ENCODE measurements at places on chromosomes 7 and 10.

DNA sequence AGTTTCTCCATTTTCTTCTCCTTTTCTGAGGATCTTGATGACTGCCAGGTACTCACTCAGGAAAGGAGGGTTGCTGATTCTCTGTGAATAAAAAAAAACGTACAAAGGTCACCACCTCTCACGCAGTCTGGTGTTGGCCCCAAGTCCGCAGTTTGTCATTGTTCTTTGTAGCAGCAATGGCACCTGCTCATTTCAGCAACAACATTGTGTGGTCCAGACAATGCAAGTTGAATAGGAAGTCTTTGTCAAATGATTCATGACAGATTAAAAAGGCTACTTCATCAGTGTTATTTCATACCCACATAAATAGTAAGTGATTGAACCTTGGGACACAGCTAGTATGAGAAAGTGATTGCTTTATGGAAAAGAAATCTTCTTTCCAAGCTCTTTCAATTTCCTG lies 653.5 kb upstream of the MGMT start:
- no peak for DNase-seq

DNA sequence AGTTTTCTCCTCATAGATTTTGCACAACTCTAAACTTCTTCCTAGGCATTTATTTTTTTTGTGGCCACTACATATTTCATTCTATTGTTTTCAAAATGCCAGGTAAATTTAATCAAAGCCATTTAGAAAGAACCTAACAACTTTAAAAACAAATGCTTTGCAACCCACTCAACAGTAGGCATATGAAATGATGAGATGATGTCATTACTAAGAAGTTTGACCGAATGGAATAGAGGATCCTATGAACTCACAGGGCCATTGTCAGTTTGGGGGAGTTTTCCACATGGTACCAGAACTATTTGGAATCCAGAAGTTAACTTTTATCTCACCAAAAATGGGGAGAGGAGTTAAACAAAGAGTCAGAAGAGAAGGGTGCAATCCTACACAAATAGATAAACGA lies 100.7 kb upstream of the INHBA start:
- DNase-seq, result no peak

- DNase-seq, result no peak
Measured at GRCh38 chr10:116783011-116783655, 40.8 kb upstream of the HSPA12A start.

DNA sequence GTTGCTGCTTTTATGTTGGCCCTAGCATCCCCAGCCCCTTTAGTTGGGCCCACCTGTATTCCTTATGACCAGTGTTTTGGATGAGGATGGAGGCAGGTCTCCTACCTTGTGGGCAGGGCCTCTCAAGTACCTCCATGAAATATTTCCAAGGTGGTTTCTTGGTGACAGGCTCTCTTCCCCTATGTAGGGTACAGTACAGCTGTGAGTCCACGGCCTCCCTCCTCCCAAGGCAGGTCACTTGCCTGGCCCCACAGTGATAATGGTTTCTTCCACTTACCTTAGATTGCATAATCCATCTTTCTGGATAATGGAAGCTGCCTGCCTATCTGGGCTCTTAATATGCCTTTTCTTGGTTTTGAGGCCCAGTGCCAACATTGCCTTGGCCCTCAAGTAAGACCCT lies 110.4 kb downstream of the NT5C2 start:
- no peak for DNase-seq

GRCh38 chr7:94364816-94365215 lies 29.9 kb upstream of the COL1A2 start:
- DNase-seq, result no peak
